ENCODE measurements at places on chromosomes 2 and 18. TPM values are rescaled to one million over a fixed set of nuclear protein-coding genes. Genes with fewer than 3 reads are reported as not detected.

- DNase-seq = no peak
These were observed 117.8 kb downstream of the GLI2 start for GRCh38 chr2:120853306-120854013.

GRCh38 chr2:193476171-193476800, 1281.6 kb upstream of the TMEFF2 start:
- peak; percentile 18 for DNase-seq

DNA sequence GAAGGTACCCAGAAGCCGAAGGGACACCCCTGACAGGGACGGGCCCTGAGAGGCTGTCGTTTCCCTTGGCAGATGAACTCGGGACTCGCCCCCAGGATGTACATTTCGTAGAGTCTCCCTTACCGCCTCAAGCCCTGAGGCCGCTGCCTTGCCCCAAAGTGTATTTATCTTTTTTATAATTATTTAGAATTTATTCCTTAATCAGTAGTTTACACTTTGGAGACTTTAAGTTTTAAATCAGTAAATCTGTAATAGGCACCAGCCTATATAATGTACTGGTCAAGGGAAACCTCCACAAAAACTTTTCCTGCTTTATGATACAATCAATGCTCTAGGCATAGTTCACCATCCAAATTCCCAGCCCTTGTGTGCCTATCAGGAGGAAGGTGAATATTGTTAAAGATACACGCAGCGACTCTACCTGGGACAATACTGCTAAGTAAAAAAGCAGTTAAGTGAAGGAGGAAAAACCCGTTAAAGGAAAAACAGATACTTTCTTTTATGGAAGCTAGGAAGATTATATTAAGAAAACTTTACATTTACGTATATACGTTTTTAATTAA, 848 bp downstream of the VRK2 start:
- no peak for DNase-seq

DNA sequence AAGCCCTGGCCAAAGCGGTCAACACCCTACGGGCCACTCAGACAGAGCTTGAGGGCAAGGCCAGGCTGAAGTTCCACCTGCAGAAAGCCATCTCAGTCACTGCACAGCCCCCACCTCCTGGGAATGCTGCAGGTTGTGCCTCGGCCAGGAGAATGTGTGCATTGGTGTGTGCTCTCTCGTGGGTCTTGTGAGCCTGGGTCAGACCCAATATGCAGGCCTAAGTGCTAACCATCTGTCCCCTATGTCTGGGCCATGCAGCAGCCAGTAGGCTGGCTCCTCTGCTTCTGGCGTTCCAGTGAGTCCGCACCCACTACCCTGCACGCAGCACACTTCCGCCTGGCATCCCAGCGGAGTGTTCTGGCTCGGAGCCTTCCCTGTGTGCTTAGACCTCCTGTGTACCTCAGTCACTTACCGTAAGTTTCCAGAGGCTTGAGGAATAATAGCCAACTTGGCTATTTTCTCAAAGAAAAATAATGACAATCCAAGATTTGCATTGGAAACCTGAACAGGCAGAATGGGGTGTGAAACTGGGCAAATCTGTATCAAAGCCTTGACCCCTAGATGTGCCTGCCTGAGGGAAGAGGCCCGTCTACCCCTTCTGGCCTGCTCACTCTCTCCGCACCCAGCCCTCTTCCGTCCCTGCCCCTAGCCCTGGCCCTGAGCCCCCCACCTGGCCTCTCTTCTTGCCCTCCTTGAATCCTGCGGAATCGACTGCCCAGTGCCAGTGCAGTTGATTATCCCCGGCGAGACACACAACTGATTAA, 7.2 kb downstream of the SIX3 start:
- no peak for DNase-seq

GRCh38 chr2:120428748-120429147, 82.8 kb downstream of the INHBB start:
- DNase-seq = no peak

PARD3B gene
- total RNA-seq = 20.6 TPM

- DNase-seq = peak; percentile 10
These were observed 27.9 kb downstream of the RIF1 start for GRCh38 chr2:151437630-151438029.

DNA sequence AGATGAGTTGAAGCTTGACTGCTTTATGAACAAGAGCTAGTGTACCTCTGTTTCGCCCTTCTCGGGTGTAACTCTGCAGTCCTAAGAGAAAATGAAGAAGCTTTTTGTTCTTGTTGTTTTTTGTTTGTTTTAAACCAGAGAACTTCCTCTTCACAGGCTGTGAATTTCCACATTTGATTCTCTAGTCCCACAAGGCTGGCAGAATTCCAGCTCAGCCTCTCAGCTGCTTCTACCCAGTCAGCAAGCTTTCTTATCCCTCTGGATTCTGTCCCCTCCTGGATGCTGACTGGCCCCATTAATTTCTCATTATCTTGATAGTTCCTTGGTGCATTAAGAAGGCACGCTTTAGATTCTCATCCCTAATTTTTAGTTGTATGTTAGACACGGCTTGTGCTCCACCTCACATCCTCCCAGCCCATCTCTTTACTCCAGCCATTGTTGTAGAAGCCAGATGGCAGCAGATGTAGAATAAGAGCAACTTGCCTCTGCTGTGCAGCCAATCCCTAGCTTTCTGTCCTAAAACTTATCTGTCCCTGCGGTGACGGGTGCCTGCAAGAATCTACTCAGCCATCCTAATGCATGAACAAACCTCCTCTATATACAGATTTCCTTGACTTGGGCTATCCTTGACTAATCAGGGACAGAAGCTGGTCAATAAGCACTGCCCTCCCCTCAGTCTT, 12.3 kb upstream of the RESP18 start:
- peak; percentile 32 for DNase-seq

DNA sequence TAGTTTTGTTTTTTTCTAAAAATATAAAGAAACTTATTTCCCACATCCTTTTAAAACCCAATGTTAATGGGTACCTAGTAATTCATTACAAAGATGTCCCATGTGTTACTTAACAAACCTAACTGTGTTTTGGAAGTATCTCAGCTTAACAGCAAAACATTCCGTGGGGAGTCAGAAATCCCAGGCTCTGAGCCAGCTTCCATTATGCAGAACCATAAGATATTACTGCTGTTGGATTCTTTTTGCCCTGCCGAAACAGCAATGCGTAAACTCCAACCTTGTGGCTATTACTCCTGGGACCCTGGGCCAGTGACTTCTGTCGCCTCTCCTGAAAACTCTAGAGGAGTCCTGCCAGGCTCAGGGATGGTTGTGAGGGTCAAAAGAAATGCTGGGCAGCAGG, 174.1 kb downstream of the UXS1 start:
- DNase-seq = peak; percentile 16

- DNase-seq = peak; percentile 59
These were observed at the start of gene UNC80 for GRCh38 chr2:209771474-209772289. Gene UNC80, plus strand, starts transcription at chr2:209771832. Its CDS starts 241 bp downstream, at chr2:209772073.

GRCh38 chr2:200320991-200321390, 14.5 kb downstream of the SPATS2L start:
- no peak for DNase-seq

CCDC85A gene
- not detected for total RNA-seq

DYNC2LI1 gene
- total RNA-seq = 28.0 TPM

GPAT2 gene
- 3.9 TPM for total RNA-seq

UGT1A10 gene
- total RNA-seq = not detected

- DNase-seq = no peak
These were observed 79.8 kb upstream of the SPATS2L start for GRCh38 chr2:200226451-200227426.

ADRA2B gene
- not detected for total RNA-seq

- peak; percentile 44 for DNase-seq
These were observed 31.9 kb downstream of the EXOC6B start for GRCh38 chr2:72793798-72794440.

SPATS2L gene
- 50.1 TPM for total RNA-seq

GRCh38 chr2:196845371-196845770, 36.2 kb upstream of the C2orf66 start:
- no peak for DNase-seq

- DNase-seq = peak; percentile 27
These were observed 1.6 kb upstream of the MTA3 start for GRCh38 chr2:42566837-42567321.

- DNase-seq = peak; percentile 44
These were observed 292.3 kb upstream of the ID2 start for GRCh38 chr2:8389431-8390108.

DES gene
- total RNA-seq = 69.3 TPM

DNA sequence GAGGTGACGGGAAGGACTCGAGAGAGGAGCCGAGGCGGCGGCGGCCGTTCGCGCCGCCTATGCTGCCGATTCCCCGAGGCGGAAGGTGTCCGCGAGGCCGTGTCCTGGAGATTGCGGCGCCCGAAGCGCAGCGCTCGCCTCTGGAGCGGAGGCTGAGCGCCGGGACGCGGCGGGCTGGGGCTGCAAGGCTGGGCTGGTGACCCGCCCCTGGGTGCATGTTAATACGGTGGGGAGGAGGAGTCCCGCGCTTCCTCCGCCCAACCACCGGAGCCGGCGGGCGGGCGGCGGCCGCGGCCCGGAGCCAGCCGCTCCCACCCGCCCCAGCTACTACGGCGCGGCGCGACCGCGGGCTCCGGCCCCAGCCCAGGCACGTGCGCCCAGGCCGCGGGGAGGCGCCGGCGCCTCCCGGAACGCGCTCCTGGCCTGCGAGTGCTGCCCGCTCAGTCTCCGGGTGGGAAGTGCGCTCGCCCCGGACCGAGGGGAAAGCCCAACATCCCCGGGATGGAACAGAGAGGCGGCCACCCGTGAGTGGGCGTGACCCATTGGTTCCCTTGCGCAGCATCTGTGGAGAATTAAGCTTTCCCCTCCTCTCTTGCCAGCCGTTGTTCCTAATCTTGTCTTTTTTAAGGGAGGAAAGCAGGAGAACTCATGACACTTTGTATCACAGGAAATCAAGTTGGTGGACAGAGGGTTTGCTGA, at the start of gene DLGAP1:
TSS of gene DLGAP1 (minus strand) at position 195 of the 699 bp plus-strand sequence.
- no peak for DNase-seq

LYPD6 gene
- under 0.01 TPM for total RNA-seq

DNA sequence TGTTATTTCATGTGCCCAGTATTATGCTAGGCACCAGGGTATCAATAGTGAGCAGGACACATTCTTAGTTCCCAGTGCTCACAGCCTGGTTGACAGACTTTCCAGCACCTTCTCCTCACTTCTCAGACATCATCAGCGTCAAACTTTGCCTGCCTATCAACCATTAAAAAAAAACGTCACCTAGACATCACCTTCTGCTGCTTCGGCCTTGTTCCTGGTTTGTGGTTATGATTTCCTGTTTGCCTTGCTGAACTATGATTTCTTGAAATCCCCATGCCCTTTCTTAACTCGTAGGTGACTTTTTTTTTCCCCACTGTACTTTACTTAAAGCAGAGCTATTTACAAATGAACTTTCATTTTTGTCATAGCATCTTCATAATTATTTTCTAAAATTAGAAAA, 60.4 kb upstream of the NABP1 start:
- DNase-seq = no peak

- no peak for DNase-seq
These were observed 60.1 kb upstream of the DLX2 start for GRCh38 chr2:172162739-172163336.

- DNase-seq = peak; percentile 19
These were observed 14.8 kb downstream of the SLC16A14 start for GRCh38 chr2:230053753-230054478.

DNA sequence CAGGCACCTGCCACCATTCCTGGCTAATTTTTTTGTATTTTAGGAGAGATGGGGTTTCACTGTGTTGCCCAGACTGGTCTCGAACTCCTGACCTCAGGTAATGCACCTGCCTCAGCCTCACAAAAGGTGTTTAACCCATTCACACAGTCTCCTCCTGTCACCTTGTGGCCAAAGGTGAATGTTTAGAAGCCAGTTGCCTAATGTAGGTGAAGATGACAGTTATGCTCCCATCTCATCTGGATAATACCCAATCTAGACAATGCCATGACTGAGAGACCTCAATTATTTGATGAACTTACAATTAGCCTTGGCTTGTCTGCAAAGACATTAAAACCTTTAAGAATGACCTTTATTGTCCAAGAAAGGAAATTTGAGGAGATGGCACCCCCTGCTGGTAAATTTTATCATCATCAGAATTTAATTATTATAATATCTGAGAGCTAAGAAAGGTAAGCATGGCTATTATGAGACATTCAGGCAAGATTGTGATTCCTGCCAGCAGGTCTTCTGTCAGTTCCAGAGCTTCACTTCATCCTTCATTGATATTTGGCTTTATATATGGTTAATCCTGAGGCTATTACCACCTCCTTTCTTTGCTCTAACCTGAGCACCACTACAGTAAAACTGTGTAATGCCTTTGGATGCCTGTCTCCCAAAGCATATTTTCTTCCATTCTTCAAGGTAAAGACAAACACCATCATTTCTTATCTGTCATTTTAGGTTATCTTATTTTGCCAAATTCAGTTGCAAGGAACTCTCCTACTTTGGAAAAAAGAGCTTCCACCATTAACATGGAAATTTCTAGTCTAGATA, 117.6 kb downstream of the FAM124B start:
- peak; percentile 54 for DNase-seq

CD28 gene
- total RNA-seq = not detected

GRCh38 chr2:62313449-62314227, 117.7 kb downstream of the B3GNT2 start:
- DNase-seq = no peak

DNA sequence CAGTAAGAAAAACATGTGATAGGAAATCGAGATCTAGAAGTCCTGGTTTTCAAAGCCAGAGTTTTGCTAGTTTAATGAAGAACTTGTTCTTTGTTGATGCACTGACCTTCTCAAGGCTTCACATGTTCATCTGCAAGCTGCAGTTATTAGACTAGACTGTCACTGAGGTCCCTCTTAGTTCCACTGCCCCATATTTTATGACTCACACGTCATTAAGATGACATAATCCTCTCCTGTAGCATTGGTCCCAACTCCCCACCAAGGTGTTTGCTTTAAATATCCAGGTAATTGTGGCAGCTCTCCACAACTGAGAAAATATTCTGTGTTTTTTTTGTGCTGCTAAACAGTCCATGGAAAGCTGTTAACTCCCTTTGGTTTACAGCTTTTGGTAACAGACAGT, 149.7 kb downstream of the MREG start:
- DNase-seq = no peak

- DNase-seq = peak; percentile 24
These were observed 626 bp downstream of the CAPN10 start for GRCh38 chr2:240586919-240587800.

- DNase-seq = no peak
These were observed 142.7 kb downstream of the CD226 start for GRCh38 chr18:69804776-69805501.

DNA sequence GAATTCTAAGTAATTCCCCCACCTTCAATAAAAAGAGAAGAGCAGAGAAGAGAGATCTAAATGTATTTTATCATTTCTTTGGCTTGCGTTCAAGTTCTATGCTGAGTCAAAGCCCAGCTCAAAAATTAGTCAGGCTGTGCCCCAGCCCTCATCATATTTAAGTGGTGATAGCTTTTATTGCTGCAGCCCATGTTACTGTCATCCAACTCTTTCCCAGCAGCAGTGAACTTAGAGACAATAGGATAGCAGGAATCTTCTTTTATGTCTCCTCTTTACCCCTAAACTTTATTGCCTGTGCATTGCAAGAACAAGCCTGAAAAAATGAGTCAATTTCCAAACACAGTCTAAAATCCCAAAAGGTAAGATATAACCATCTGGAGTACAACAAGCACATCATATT, 1599.3 kb upstream of the PIK3C3 start:
- DNase-seq = peak; percentile 50

- DNase-seq = no peak
These were observed 103.0 kb downstream of the FAM210A start for GRCh38 chr18:13623348-13623747.

USP14 gene
- 21.5 TPM for total RNA-seq
